ENCODE measurements at places on chromosomes 11 and 22.

DNA sequence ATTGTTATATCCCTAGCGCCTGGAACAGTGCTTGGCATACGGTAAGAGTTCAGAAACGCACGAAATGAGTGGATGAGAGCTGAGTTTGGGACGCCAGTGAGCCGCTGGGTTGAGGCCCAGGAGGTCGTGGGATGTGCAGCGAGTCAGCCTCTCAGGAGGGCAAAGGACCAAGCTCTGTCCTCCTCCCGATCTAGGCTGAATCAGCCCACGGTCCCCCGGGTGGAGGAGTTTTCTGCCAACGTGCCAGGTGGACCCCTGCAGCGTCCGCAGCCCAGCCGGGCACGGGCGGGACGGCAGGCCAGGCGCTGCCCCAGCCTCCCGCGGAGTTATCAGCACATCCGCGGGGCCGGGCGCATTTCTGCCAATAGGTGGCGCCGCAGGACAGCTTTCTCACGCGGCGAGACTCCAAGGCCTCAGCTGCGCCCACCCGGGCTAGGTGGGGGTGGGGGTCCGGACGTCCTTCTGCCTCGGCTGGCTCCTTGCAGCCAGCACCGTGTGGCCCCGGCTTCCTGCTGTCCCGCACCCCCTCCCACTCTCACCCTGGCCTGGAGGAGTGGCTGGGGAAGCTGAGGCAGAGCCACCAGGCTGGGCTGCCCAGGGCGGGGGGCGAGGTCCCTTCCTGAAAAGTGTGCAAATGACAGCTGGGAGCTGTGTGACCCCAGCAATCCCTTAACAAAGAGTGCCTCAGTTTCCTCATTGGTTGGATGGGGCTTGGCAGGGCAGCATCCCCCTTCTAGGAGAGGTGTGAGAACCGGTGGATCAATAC is 2.2 kb upstream of the RPS19BP1 start:
- DNase-seq, result peak; percentile 62

DNA sequence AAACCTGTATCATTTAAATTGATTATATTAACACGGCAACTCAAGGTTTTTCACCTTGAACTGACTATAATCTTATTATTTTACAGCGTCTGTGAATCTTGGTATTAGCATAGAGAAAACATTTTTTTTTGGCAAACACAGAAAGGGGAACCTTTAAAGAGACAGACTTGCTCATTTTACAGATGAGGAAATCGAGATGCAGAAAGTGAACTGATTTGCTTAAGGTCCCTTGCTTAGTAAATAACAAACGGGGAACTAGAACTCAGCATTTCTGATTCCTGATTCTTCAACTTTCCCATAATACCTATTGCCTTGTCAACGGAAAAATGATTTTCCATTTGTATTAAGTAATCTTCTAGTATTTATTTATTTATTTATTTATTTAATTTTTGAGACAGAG is 33.2 kb upstream of the CECR2 start:
- no peak for DNase-seq

DNA sequence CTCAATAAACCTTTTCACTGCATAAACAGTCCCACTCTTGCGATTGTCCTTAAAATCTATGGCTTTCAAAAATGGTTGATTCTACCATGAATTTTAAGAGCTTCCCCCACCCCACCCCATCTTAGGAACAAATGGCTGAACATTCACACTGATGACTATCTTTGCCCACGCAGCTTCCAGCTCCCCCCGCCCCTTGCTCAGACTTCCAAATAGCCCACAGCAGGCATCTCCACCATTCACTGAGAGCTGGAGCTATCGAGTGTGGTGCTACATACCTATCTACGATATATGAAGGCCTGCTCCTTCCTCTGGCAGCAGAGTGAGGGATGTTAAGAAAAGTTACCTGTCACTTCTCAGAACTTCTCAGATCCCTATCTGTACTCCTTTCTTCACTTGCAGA is 26.7 kb downstream of the EIF3F start:
- DNase-seq, result no peak

DNA sequence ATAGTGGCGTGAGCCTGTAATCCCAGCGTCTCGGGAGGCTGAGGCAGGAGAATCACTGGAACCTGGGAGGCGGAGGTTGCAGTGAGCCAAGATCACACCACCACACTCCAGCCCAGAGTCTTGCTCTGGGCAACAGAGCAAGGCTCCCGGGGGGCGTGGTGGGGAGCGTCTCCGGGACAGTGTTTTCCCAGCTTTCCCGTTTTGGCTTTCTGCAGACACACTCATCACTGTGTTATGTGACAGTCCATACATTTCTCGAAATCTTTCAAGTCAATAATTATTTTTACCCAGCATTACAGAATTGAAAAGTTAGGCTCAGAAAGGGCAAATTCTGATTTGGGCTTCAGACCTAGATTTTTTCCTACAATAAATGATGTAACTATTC is 31.7 kb downstream of the NEAT1 start:
- no peak for DNase-seq

- DNase-seq, result no peak
These were observed 335.5 kb downstream of the CADM1 start for GRCh38 chr11:115168686-115169085.

GRCh38 chr11:116190861-116191260 is 581.9 kb downstream of the BUD13 start:
- no peak for DNase-seq

GRCh38 chr22:32389685-32390084 is 22.4 kb downstream of the RTCB start:
- DNase-seq, result no peak

- DNase-seq, result no peak
These were observed 84.1 kb downstream of the NXPE2 start for GRCh38 chr11:114762408-114762807.

GRCh38 chr11:5293028-5293427 is 8.7 kb downstream of the OR51B4 start:
- no peak for DNase-seq

- DNase-seq, result no peak
These were observed 22.0 kb downstream of the ST14 start for GRCh38 chr11:130181295-130182272.

- no peak for DNase-seq
These were observed 198.2 kb downstream of the TENM4 start for GRCh38 chr11:79242616-79243015.

GRCh38 chr11:89347071-89347470 is 144.1 kb downstream of the NOX4 start:
- DNase-seq, result no peak

DNA sequence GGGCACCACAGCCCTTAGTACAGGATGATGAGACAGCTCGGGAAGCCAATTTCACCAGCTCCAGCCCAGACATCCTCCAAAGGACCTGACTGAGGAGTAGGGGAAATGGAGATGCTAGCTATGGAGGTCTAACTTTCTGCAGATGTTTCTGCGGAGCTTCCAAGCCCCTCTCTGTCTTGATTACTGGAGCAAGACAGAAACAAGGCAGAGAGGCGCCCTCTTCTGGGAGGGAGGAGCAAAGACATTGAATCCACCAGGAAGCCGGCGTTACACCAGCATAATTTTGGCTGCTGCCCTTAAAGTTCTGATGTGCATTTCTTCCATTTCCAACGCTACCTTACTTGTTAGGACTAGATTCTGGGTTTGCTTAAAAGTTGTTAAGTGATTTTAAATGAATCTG is 107.3 kb upstream of the HSD17B12 start:
- DNase-seq, result no peak

GRCh38 chr11:134579724-134580609 is 167.9 kb upstream of the B3GAT1 start:
- DNase-seq, result no peak

DNA sequence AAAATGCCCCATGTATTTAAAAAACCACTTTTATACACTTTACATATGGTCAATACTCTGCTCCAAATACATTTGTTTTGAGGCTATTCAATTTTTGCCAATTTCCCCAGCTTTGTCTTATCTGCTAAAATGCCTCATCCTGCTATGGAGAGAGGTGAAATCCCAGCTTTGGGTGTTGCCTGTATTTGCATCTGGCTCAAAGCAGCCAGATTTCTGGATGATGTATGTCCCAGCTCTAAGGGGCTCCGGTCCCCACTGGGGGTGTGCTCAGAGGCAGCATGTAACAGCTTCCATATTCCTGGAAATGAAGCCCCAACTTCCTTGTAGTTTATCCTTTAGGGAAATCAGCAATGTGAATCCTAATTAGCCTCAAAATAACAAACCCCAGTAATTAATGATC is 59.5 kb downstream of the WT1 start:
- no peak for DNase-seq

- DNase-seq, result no peak
These were observed 224.3 kb downstream of the DSCAML1 start for GRCh38 chr11:117572671-117573070.

- DNase-seq, result no peak
These were observed 366.2 kb upstream of the CCDC179 start for GRCh38 chr11:23226331-23227077.

DNA sequence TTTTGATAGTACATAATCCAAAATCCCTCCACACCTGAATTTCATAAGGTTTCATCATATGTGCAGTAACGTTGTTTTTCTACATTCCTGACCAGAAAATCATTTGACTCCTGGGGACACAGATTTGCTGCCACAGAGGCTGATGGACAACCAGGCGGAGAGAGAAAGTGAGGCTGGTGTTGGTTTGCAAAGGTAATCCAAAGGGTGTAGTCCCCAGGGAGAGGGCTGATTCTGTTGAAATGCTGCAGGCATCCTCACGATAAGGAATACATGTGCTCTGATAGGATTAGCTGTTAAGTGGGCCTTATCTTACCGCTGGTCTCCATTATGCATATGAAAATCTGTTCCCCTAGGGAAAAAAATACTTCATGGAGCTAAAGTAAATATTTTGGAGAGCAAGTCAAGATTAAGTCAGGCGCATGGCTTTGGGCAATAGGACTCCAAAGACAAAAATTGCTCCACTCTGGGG is 8.1 kb downstream of the APOL6 start:
- DNase-seq, result no peak

- DNase-seq, result no peak
These were observed 4.6 kb upstream of the GAS2L1 start for GRCh38 chr22:29301716-29302401.

DNA sequence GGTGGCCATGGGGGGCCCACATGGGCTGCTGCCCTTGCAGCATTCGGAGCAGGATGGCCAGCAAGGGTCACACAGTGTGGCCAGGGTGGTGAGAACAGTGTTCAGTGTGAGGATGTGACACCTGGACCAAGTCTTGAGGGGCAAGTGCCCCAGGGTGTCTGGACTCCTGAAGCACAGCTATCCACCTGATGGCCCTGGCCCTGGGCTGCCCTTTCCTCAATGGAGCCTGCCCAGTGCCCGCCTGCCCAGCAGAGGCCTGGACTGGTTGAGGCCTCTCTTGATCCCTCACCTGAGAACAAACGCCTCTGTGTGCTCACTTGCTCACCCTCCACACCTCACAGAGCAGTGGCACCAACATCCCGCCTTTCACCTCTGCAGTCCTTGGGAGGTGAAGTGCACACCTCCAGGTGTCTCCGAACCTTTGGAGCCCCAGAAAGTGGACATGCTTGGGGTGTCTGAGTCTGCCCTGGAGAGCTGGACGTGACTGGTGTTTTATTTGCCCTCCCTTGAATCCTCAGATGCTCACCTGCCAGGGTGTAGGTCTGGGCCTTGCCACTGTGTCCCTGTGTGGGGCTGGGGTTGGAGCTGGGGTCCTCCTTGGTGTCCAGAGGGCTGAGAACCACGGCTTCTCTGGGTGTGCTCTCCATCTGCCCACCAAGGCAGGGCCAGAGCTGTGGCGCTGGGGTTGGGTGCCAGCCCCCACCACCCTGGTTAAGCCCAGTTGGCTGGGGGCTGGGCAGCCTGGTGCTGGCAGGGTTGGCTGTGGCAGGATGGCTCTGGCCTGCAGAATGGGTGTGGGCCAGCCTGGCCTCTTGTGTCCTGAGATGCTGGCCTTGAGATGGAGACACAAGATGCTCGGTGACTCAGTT is 3.8 kb upstream of the MUC2 start:
- no peak for DNase-seq

GRCh38 chr22:38745676-38746460 is 9.9 kb downstream of the SUN2 start:
- no peak for DNase-seq

- no peak for DNase-seq
These were observed 762 bp upstream of the CCDC134 start for GRCh38 chr22:41799486-41800347.

DNA sequence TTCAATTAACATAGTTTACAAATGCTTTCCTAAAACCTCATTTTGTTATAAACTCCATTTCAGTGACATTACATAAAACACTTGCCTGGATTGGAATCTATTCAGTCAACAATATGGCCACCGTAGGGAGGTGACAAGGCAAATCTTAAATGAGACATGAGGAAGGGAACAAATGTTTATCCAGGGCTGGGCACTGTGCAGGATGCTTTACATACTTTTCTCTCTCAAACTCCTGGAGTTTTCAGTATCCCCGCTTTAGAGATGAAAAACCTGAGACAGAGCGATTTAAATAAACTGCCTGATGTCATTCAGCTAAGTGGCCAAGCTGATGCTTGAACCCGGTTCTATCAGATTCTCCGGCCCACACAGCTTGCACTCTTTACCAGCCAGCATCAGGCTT is 259.9 kb downstream of the CADM1 start:
- no peak for DNase-seq

GRCh38 chr11:107182978-107183377 is 164.7 kb upstream of the GUCY1A2 start:
- DNase-seq, result no peak

DNA sequence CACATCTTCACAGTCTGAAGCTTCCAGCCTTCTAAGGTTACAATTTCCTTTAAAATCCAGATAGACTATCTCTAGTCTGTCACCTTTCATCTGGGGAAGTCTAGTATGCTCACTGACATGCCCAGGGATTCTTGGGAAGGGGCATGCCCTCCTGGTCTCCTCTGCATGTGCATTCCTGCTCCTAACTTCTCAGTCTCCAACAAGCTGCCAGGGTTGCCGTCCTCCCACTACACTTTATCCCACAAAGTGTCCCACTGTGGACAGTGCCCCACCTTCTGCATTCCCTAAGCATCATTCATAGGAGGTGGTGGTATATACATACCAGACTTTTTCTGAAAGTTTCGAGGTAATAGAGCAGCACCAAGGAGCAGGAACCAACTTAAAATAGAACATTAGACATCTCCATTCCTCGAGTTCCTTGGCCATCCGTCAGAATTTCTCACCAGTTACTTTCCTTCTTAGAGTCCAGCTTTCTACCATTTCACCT is 28.7 kb downstream of the EIF3F start:
- DNase-seq, result no peak

GRCh38 chr11:6778518-6778917 is 4.3 kb upstream of the OR2AG1 start:
- DNase-seq, result no peak

DNA sequence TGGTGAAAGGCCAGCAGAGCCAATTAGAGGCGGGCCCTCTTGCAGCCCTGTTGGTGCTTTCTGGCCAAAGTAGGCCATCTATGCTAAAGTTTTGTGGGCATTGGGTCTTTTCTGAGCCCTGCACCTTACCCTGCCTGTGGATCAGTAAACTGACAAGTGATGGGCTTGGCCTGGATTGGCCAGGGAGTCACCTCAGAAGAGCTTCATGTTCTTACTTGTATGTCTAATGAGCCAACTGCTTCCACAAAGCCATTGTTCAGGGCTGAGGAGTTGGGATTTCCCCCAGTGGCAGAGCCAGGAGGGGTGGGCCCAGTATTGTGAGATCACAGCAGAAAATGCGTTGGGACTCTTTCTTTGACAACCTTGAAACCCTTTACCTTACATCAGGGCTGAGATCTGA is 90.4 kb downstream of the CWC15 start:
- DNase-seq, result no peak

- no peak for DNase-seq
These were observed 763 bp downstream of the SMIM45 start for GRCh38 chr22:41952713-41953112.

- DNase-seq, result no peak
These were observed 34.4 kb upstream of the RCN1 start for GRCh38 chr11:32056438-32056837.
